ENCODE measurements at places on chromosomes 4 and X.

DNA sequence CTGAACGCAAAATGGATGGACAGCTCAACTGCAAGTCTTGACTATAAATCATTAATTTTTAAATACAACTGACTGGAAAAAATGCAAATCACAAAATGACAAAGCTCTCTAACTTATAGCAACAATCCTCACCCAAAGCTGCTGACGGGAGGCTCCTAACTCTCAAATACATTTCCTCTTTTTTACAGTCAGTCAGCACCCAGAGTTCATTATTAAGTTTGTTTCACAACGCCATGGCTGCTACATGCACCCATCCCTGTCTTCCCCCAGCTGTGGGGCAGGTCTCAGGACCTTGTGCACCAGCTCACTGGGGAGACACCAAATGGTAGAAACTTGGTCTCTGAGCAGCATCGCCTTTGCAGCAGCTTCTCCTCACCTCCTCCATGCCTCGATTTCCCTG lies 97.6 kb downstream of the SLC34A2 start:
- DNase-seq: no peak

DNA sequence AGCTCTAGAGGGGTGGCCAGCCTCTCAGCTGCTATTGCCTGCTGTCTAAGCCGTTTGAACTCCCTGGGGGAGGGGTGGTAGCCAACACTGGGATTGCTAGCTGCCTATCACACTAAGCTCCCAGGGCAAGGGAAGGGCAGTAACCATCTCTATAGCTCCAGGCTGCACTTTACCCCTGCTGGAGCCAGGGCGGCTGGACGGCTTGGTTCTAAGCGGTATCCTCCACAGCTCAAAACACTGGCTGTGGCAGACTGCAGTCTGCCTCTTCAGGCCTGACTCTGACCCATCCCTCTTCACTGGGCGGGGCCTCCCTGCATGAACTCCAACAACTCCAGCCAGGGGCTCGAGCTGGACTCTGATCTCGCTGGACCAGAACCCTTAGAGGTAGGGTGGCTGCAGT lies 55.3 kb upstream of the GNRHR start:
- DNase-seq: no peak

DNA sequence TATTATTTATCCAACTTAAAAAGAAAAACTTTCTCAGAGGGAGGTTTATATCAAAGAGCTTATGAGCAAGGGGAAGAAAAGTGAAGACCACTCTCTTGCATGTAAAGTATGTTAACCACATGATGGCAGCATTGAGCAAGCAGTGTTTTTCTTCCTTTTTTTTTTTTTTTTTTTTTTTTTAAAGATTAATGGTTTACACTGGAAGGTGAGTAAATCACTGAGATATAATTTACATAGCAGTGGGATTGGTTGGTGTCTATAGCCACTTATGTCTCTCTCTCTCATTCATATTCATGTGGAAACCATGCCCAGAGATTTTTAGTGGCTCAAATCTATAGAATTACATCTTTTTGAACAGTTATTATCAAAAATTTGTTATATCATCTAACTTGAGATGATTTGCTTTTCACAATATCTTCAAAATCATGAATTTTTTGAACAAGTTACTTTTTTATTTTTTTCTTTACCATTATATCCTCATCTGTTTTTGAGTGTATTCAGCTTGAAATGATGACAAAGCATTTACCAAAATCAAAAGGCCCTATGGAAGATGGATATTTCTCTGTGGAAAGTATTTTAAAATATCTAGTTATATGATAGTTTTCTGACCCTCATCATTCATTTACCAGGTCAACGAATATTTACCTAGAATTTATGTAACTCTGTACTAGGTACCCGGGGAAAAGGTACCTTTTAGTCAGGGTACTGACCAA lies 31.6 kb downstream of the MTHFD2L start:
- peak; percentile 91 for DNase-seq

DNA sequence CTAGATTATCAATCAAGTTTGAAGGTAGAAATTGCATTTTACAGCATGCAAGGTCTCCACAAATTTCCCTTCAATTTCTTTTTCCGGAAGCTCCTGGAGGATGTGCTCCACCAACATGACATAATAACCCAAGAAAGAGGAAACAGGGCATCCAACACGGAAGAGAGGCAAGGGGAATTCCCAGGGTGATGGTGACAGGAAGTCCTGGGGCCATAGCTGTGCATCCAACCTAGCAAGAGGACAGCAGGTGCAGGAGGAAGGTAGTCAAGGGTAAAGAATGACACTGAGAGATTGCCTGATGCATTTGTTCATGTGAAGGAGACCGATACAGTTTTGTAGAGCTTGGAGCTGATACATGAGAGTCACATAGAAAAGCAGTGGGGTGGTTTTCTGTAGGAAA lies 115.7 kb upstream of the LSM6 start:
- no peak for DNase-seq

DNA sequence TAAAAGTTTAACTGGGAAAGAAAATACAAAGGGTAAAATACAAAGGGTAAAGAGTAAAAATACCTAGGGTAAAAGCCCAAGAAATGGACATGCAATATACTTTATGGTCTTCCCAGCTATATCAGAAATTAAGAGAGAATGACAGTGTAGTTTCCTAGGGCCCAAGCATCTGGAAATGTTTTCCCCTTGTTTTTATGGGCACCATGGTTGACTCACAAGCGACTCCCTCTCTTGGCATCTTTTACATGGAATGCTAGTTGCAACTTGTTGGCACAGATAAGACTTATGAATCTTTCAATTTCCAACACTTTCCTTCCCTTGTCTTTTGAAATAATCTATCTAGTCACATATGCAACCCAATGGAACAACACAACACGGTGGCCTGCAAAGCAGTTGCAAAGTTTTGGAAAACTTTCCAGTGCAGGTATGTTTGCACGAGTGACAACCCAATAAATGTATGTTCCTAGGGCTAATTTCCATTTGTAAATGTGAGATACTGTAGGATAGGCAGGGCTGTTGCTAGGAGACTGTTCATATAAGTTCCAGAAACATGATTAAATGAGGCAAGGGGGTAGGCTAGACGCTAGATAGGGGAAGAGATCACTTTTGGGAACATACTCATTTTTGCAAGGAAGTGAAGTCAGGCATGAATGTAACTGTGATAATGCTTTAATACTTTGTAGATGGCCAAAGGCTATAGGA lies 36.4 kb upstream of the CWH43 start:
- DNase-seq: no peak

- DNase-seq: no peak
Measured at GRCh38 chr4:8101213-8102075, 57.2 kb downstream of the ABLIM2 start.
